ENCODE measurements at places on chromosomes 11 and 22.
A peak's percentile ranks its signal among the peaks of the same experiment; 100 is the strongest.

DNA sequence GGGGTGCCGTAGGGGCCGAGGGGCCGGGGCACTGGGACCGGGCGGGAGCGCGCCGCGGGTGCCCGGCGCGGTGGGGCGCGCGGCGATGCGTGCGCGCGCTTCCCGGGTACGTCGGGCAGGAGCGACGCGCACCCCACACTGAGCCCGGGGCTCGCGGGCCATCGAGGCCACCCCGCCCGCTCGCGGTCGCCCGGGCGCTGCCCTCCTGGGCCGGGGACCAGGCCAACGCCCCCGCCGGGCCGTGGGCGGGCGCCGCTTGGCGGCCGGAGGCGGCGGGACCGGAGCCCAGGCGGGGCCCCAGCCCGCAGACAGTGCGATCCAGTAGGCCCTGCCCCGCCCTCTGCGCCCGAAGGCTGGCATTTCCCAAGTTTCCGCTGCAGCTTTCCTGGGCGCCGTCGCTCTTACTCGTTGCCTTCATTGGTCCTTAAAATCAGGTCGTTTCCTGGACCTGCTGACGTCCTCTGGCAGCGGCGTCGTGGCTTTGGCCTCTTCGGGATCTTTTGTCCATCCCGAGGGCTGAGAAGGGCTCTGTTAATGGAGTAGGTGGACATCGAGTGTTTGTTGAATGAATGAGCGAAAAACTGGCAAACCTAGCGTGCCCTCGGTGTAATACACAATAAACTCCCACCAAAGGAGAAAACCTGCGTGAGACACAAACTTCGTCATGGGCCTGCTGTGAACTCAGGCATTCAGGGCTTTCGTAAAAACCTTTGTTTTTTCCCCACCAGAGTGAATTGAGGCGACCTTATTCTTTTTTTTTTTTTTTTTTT, 638 bp downstream of the PARVA start:
- DNase-seq: no peak

DNA sequence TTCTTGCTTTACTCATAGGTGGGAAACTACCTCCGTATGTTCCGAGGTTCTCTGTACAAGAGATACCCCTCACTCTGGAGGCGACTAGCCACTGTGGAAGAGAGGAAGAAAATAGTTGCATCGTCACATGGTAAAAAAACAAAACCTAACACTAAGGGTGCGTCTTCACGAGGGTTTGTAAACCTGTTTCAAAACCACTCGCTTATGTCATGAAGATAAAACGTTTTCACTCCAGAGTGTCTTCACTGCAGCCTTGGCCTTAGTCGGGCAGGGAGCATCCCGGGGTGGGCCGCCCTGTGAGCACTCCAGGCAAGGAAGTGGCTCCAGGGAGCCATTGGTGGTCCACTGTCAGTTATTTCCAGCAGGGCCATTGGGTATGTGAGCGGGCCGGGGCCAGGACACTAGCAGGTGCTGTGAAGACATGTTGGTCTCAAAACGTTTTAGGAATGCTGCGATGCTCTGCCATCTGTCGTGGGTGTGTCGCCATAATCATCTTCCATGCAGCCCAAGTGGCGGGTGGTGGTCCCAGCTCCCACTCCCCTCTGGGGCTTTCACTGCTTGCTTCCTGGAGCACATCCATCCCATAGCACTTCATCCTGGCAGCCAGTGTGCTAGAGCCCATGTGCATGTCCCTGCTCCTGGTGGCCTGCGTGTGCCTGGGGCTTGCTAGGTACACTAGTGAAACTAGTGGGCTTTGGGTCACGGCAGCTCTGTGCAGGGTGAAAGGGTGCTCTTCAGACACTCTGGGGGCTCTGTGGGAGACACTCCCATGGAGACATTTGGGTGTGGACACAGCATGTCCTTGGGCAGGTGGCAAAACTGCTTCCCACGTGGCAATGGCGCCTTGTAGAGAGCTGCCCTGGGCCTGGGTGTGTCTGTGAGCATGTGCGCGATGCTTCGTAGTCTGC, 5.2 kb downstream of the SMARCB1 start:
- no peak for DNase-seq

- peak; percentile 81 for DNase-seq
These were observed 11.9 kb upstream of the SH3BP1 start for GRCh38 chr22:37627545-37627944.

GRCh38 chr11:8785457-8785856, 102.9 kb downstream of the RPL27A start:
- no peak for DNase-seq

DNA sequence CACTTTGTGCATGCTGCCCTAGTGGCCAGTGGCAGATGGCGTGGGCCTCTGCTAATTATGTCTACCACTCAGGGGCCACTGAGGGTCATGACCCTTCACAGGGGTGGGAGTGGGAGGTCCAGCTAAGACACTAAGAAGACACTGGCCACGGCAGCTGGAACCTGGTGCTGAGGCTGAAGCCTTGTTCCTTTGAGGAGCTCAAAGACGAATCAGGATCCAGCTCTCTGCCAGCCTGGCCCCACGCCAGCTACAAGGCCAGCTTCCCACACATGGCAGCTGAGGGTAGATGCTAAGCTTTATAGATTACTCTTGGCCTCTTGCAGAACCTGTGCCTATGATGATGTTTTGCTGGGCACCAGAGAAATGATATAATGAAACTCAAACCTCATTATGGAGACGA, 226.3 kb downstream of the DSCAML1 start:
- DNase-seq: no peak

GRCh38 chr11:127950162-127950561, 637.2 kb downstream of the ETS1 start:
- DNase-seq: no peak

DNA sequence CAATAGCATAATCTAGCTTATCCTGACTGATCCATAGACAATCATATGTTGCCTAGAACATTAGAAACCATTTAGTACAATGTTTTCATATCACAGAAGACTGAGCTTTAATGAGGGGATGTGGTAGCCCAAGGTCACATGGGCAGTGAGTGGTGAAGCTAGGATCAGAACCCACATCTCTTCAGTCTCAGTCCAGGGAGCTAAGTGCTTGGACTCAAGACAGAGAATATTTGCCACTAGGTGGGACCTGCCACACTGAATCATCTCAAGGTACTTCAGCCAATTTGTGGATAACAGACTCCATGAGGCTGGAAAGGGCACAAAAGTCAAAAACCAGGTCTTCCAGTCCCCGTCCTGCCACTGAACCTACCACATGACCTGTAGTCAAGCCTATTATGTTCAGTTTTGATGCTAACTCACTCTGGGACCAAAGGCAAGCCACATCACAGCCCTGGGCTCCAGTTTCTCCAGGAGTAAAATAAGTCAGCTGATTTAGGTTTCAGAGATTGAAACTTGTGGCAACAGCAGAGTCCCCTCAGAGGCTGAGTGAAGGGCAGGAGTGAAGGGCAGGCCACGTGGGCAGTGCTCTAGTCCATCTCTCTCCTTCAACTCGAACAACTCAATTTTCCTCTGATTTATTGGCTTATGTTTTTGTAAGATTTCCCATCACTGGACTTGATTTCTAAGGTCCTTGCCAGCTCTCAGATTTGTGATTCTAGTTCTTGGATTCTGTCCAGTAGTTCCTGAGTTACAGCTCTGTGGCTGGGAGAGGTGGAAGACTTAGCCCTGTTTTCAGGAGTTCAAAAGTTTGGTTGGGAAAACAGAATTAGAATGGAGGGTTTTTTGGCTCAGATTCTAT, 84.6 kb upstream of the PHOX2A start:
- DNase-seq: no peak

GRCh38 chr11:2689651-2690575, 9.9 kb downstream of the KCNQ1OT1 start:
- no peak for DNase-seq

- DNase-seq: no peak
These were observed 90.7 kb downstream of the ETS1 start for GRCh38 chr11:128496692-128497060.

DNA sequence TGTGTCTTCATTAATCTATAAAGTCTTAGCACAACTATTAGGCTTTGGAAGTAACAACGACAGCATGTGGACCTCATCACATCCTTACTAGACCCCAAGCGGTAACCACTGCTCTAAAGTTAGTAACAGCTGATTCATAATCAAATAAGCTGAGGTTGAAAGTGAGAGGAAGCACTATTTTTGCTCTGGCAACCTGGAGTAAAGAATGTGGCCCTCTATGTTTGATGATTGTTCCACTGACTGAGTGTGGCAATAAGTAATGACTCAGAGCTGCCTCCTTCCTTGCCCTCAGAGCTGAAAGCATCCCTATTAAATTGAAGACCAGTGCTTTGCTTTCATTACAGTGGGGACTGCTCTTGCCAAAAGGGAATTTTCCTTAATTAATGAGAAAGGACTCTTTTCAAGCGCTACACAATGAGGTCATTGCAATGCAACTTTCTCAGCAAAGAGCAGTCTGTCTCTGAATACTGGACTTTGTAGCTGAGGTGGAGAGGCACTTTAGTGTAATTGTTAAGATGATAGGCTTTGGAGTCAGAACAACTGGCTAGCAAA, 906.1 kb upstream of the RAG2 start:
- DNase-seq: no peak

DNA sequence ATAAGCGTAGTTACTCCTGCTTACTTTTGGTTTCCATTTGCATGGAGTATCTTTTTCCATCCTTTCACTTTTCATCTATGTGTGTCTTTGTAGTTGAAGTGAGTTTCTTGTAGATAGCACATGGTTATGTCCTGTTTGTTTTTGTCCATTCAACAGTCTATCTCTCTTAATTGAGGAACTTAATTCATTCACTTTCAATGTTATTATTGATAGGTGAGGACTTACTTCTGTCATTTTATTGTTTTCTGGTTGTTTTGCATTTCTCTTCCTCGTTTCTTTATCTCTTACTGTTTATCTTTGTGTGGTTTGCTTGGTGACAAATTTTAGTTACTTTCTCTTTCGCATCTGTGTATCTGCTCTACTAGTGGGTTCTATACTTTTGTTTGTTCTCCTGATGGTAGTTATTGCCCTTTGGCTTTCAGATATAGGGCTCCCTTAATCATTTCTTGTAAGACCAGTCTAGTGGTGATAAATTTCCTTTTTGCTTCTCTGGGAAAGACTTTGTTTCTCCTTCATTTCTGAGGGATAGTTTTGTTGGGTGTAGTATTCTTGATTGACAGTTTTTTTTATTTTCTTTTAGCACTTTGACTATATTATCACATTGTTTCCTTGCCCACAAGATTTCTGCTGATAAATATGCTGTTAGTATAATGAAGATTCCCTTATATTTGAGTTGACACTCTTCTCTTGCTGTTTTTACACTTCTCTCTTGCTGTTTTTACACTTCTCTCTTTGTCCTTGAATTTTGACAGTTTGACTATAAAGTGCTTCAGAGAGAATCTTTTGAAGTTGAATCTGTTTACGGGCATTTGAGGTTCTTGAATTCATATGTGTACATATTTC, 9.0 kb upstream of the RAG1 start:
- peak; percentile 44 for DNase-seq

DNA sequence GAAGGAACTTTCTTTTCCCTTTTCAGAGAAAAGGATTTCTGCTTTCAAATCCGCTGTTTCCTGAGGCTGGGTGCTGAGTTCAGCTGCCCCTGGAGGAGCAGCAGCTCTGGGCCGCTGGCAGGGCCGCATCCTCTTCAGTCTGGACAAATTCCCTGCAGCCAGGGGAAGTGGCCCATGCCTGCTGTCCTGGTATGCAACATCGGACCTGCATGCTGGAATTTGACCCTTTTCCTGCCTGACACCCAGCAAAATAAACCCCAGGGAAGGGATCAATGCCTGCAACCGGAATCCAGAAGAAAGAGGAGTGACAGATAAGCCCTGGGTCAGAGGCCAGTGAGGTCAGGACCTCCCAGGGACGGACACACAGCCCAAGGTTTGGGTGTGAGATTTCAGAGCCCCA, 54.1 kb upstream of the LINC01488 start:
- no peak for DNase-seq

- DNase-seq: no peak
These were observed 11.3 kb upstream of the CDC42BPG start for GRCh38 chr11:64855596-64856304.

- no peak for DNase-seq
These were observed 107.2 kb upstream of the ANO1 start for GRCh38 chr11:69970785-69971535.

- no peak for DNase-seq
These were observed 15.4 kb downstream of the P2RY6 start for GRCh38 chr11:73287400-73288101.

DNA sequence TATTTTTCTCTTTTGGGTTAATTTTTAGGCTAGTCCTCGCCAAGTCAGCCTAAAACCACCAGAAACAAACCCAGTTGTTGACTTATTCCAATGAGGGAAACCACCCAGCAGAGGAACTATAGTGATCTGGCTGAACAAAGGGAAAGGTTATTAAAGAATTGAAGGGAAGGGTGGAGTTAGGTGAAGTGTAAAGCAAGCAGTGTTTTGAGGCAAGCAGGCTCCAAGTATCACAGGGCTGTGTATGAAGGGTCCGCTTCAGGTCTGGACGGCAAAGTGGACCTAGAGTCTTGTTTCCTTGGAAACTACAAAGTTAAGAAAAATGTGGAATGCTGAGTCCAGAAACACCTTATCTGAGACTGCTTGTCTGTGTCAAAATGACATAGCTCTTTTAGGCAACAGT, 3.2 kb upstream of the TCN2 start:
- no peak for DNase-seq
